Smooth muscle cell of the brain vasculature (primary cell): ENCODE measurements at places on chromosomes 1 and 21.

DNA sequence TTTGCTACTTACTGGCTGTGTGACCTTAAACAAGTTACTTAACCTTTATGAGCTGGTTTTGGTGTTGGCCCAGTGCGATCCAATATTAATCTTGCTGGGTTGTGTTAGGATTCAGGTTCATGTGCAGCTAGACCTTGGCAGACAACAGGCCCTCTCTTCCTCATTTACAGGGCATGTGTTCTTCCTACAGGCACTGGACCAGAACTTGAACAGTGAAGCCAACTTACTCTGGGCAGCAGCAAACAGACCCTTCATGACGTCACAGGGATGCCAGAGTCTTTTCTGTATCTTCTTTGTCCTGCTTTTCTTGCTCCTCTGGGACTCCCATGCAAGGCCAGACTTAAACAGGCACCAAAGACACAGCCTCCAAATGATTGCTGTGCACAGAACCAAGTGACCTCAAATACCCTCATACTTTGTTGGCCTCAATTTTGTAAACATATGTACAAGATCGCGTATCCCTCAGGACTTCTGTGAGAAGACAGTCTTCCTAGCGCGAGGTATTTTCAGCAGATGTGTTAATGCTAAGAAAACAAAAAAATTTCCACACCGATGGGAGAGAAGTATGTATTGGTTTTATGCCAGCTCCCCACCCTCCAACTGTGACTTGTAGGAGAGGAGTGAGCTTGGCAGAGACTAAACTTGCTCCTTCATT is 73.7 kb downstream of the URB2 start:
- peak; percentile 52 for DNase-seq

DNA sequence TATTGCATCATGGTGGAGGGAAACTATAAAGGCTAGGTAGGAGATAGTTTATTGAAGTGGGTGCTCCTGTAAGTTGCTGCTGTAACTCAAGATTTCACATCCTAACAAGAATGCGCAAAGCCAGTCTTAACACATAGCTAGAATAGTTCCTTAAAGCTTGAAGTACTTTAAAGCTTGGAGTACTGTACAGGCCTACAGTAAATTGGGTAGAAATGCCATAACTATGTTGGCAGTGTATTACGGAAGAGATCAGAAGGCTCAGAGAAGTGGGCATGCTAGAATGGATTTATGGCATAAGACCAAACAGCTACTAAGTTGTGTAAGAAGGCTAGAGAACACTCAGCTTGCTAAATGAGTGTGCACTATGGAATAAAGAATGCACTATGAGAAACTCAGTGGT is 44.5 kb downstream of the DMRTA2 start:
- DNase-seq, result no peak

DNA sequence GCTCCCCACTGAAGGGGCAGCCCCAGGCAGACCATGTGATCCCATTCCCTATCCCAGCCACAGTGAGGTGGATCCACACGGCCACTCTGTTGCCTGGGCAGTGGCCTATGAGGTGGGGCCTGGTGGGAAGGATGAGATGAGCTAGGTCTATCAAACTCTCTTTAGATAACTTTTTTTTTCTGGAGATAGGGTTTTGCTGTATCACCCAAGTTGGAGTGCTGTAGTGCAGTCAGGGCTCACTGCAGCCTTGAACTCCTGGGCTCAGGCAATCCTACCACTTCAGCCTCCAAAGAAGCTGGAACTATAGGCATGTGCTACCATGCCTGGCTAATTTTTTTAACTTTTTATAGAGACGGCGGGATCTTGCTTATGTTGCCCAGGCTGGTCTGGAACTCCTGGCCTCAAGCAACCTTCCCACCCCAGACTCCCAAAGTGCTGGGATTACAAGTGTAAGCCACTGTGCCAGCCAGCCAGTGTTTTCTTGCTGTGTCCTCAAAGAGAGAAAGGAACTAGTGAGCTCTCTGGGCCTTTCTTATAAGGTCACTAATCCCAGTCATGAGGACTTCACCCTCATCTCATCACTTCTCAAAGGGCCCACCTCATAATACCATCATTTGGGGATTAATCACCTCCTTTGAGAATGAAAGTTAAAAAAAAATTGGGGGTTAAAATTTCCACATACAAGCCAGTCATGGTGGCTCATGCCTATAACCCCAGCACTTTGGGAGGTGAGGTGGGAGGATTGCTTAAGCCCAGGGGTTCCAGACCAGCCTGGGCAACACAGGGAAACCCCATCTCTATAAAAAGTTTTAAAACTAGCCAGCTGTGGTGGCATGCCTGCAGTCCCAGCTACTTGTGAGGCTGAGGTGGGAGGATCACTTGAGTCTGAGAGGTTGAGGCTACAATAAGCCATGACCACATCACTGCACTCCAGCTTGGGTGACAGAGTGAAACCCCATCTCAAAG is 36.6 kb downstream of the H3-3A start:
- DNase-seq, result no peak

- DNase-seq, result no peak
These were observed 775 bp downstream of the TMEM125 start for GRCh38 chr1:43270421-43271095.

GRCh38 chr1:14424325-14425002 is 174.0 kb upstream of the KAZN start:
- DNase-seq, result no peak

- DNase-seq, result no peak
These were observed 645.6 kb downstream of the RWDD3 start for GRCh38 chr1:95879498-95880050.

DNA sequence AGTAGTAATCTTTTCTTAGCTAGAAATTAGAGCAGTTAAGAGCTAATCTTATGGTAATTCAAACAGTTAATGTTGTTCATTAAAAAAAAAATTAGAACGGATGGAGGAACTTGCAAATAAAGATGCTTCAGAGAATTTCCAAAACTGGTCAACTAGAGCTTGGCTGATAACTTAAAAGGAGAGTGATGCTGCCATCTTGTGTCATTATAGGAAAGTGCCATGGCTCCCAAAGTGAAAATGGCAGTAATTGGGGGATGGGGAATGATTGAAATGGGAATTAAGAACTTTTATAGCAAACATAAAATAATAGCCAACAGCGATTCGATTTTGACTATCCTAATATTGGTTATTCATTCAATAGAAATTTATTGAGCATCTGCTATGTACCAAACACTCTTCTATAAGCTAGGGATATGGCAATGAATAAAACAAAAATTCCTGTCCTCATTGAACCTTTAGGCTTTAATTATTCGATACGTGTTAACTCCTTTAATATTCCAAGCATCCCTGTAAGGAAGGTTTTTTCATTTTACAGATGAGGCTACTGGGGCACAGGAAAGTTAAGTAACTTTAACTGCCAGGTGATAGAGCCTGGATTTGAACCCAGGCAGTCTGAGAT is 5.7 kb upstream of the PLPP3 start:
- no peak for DNase-seq

DNA sequence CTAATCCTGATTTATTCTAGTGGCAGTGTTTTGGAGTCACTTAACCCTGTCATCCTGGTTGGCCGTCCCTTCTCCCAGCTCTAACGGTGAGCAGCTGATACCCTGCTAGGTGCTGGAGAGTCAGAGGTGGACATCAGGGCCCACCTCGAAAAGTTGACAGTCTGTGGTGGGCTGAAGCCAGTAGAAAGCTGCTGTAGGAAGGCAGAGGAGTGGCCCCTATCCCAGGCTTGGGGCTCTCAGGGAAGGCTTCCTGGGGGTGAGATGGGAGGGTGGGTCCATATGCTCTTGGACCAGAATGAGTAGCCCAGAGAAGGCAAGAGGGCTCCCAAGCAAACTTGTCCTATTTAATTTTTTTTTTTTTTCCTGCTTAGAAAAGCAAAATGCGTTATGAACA is 475 bp upstream of the RPL5 start:
- no peak for DNase-seq

- DNase-seq, result no peak
These were observed 397.9 kb downstream of the BRINP2 start for GRCh38 chr1:177568622-177569021.

DNA sequence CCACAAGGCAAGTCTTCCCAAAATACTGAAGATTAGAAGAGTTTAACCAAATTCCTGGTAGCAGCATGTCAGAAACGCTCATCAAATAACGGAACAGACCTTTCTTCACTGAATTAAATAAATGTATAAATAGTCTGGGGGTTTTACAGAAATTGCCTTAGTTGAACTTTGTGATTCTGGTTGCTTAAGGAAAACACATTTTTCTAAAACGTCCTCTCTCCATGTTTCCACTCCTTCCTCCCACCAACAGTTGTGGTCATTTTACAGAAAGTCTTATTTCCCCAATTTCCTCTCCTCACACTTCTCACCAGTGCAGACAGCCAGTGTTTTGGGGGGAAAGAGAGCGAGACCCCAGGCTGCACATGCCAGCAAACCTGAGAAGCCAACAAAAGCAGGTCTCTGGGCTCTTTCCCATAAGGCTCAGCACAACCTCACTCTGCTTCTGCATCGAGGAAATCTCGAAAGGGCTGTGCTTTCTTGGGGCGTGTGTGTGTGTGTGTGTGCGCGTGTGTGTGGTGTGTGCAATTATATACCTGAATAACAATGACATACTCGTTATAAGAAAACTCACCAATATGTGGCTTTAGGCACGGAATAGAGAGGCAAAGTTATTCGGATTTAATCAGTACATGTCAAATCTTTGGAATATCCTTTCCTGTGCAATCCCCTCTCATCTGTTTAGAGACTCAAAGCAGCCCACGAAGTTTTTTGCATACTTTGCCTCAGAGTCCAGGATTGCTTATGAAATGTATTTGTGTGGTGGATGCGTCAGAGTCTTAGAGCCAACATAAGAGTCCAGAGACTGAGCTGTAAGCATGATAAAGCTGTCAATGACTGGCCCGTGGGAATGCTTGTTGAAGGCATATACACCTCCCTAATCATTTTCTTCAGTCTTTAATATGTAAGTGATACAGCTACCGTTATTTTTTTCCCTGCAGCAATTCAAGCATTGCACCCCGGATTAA is 2.0 kb downstream of the KCNJ15 start:
- DNase-seq, result no peak

DNA sequence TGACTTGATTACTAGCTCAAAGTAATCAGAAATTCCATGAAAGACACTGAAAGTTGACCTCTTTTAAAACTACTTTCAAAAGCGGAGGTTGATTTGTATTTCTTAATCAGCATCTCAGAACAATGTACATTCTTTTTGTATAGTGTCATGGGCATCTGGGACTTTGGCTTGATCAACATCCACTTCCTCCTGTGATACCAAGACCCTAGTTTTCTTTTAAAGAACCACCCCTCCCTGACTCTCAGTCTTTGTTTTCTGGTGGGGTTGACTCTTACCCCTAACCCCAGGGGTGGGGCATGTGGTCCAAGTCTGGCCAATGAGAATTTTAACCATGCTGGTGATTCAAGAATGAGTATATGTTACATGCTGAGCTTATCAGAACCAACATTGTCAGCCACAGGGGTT is 21.7 kb upstream of the IRF2BP2 start:
- peak; percentile 93 for DNase-seq

DNA sequence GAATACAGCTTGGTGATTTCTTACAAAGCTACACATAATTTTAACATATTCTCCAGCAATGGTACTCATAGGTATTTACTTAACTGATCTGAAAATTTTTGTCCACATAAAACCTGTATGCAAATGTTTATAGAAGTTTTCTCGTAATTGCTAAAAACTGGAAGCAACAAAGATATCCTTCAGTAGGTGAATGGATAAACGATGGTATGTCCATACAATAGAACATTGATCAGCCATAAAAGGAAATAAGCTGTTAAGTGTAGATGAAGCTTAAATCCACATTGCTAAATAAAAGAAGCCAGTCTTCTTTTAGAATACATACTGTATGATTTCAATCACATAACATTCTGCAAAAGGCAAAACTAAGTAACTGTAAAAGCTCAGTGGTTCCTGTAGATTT is 224.8 kb upstream of the DPYD start:
- DNase-seq, result no peak

GRCh38 chr1:110161849-110162248 is 11.6 kb downstream of the SLC6A17 start:
- DNase-seq, result no peak

GRCh38 chr1:174258148-174258550 is 98.8 kb downstream of the RABGAP1L start:
- DNase-seq, result peak; percentile 13

- no peak for DNase-seq
These were observed 32.2 kb downstream of the TFAP2E start for GRCh38 chr1:35605071-35605866.

- no peak for DNase-seq
These were observed 53.9 kb upstream of the ZC3H12A start for GRCh38 chr1:37420456-37420855.

GRCh38 chr1:230231774-230232145 is 164.7 kb downstream of the GALNT2 start:
- peak; percentile 65 for DNase-seq

- DNase-seq, result no peak
These were observed 13.0 kb upstream of the ARHGEF16 start for GRCh38 chr1:3441410-3441847.

DNA sequence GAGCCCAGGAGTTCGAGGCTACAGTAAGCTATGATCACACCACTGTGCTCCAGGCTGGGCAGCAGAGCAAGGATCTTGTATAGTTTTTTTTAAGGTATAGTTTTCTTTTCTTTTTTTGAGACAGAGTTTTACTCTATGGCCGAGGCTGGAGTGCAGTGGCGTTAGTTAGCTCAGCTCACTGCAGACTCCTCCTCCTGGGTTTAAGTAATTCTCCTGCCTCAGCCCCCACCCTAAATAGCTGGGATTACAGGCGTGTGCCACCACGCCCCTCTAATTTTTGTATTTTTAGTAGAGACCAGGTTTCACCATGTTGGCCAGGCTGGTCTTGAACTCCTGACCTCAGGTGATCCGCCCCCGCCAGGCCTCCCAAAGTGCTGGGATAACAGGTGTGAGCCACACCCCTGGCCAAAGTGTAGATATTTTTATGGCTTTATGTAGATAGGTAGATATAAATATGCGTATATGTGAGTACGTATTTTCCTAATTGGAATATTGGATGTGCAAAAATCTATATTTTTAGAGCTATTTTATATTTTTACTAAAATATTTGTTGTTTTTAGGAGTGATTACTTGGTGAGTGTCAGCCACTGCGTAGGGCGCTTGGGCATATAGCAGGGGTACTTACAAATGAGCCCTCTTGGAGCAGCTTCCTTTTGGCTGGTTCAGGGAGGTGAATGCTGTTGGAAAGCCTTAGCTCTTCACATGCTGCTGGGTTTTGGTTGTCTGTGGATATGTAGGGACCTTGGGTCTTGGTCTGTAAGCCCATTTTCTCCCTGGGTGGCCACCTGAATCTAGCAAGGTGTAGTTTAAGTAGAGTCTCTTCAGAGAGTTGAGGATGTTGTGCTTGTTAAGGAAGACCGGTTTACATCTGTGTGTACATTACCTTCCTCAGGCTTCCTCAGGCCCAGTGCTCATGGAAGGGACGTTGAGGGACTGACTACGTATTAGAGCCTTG is 9.5 kb downstream of the KDM4A start:
- DNase-seq, result no peak

DNA sequence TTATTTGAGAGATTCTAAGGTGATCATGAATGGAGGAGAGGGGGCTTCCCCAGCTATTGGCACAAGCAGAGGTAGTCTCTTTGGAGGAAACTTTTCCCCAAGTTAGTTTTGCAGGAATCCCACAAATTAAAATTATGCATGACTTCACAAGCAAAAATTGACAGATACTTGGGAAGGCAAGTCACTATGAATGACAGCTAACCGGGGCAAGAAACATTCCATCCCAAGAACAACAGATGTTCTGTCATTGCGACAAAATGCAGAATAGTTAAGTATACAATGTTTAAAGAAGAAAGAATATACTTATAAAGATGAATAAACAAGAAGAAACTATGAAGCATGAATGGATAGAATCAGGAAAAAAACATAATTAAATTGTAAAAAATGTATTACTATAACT is 27.1 kb upstream of the SIM2 start:
- DNase-seq, result no peak
